ENCODE measurements at places on chromosomes 6 and 20.

DNA sequence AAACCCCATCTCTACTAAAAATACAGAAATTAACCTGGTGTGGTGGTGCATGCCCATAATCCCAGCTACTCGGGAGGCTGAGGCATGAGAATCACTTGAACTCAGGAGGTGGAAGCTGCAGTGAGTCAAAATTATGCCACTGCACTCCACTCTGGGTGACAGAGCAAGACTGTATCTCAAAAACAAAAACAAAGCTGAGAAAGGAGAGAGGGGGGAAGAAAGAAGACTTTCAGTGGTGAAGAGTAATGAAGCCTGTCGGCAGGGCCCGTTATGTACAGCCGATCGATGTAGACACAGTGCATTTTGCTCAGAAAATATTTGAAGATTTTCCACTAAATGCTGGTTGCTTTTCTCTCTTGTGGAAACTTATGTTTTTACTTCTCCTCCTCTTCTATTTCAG is 13.8 kb downstream of the VAPB start:
- no peak for DNase-seq

GRCh38 chr6:118746825-118747174 is 95.4 kb upstream of the CEP85L start:
- DNase-seq = no peak

- DNase-seq = no peak
Observed at GRCh38 chr6:53628354-53629119, 37.0 kb downstream of the KLHL31 start.

DNA sequence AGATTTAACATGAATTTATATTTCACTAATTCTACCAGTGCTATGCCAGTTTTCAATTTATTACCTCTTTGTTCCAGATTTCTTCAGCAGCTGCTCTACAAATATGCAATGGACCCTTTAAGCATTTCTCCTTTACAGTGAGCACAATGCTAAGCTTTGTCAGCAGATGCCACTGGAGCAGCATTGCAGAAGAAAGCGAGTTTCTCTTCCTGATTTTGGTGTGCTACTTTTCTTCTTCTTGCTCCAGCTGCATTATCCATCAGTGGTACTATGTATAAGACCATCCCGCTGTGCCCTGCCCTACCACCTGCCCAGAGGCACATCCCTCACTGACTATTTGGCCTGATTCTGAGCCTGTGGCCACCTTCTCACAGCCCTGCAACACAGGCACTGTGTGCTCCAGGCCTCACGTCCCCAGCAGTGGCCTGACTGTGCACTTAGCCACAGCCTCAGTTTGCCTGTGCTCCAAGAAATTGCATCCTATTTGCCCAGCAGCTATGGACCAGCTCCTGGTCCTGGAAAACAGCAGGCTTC is 84.1 kb downstream of the TNFAIP3 start:
- no peak for DNase-seq

- DNase-seq = no peak
Observed at GRCh38 chr6:98944168-98944567, 3.6 kb downstream of the FBXL4 start.

DNA sequence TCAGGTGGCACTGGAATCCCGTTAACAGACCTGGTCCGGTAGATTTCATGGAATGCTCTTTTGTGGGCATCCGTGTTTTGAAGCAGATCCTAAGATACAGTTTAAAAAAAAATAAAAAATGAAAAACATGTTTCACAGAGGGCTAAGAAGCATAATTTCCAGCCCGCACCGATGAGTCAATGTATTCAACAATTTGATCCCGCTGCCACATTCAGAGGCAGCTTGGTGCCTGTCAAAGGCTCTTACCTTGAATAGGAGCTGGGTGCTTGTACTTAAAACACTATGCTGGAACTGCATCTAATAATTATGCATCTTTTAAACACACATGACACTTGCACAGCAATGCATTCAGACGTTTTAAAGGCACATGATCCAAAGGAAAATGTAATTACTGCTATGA is 164.8 kb downstream of the SYNE1 start:
- DNase-seq = no peak

GRCh38 chr20:45109634-45110033 is 5.3 kb downstream of the WFDC5 start:
- no peak for DNase-seq

DNA sequence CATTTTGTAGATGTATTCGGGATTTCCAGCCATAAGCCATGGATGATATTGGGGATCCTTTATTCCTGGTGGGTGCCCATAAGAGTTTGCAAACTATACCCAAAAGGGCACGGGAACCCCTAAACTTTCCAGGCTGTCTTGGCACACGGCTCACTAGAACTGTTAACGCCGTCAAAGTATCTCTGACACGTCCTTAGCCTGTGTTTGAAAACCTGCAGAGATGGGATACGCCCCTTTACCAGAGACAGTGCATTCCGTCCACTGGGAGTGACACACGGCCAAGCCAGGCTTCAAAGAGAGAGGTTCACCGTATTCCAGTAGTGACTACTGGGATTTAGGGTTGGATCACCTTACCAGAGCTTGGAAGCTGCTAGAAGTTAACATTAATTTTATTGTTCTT is 95.0 kb downstream of the THBS2 start:
- no peak for DNase-seq

DNA sequence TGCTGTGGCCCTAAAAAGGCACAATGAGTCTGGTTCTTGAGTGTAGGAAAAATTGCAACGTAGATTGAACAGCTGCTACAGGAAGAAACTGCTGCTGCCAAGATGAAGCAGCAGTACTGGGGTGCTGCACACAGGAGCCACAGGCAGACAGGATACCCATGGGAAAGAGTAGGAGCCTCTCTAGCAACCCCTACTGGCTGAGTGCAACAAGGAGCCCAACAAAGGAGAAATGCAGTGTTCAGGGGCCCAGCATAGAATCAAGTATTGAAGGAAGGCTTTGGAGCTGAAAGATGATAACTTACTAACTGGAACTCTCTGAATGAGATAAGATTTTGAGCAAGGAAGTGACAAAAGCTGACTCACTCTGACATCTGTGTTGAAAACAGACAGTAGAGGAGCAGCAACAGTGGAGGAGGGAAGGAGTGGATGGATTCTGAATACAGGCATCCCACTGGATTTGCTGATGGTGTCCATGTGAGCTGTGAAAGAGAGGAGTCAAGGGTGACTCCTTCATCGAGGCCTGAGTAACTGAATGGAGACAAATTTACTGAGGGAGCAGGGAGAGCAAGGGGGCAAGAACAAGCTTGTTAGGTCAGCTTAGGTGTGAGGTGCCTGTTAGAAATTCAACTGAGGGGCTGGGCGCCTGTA is 534.7 kb upstream of the JARID2 start:
- DNase-seq = no peak

DNA sequence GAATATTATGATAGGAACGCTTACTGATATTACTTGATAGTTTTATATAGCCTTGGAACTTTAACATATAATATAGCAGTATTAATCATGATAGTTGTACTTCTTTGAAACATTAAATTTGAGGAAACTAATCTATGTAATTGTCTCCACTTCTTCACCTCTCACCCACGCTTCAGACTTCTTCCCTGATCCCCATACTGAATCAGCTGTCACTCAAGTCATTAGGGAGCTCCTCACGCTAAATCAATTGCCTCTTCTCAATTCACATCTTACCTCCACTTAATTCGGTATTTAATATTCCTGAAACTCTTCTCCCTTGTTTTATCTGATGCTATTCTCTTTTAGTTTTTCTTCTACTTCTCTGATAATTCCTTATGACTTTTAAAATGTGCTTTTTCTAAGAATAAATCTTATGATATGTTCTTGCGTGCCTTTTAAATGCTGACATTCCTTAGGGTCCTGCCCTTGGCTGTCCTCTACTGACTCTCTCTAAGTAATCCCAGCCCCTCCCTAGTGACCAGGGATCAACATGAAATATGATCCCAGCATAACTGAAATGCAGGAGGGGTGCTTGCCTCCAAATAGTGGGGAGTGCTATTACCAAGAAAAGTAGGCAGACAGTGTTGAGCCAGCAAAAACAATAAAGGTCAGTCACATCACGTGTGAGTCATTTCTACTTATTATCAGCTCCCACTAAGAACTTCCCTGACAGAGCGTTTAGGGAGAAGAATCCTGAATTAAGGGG is 9.9 kb downstream of the ANKRD66 start:
- no peak for DNase-seq

GRCh38 chr20:44424039-44424495 is 51.6 kb upstream of the TTPAL start:
- peak; percentile 43 for DNase-seq

GRCh38 chr6:4402477-4402976 is 267.2 kb upstream of the ECI2 start:
- DNase-seq = no peak

DNA sequence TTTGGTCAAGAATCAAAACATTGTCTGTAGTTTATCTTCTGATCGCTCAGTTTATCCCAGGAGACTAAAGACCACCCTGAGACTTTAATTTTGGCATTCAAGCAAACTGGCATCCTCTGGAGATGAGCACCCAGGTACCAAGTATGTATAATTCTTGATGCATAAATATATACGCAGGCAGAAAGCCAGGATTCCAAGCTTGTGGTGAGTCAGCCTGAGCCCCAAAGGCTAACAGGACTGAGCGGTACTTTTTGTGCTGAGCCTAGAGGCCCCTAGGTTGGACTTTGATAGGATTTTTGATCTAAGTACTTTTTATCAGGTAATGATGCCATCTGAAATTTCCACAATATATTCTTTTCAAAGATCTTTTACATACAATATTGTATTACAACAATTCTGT is 301.3 kb downstream of the TFAP2B start:
- DNase-seq = no peak

GRCh38 chr20:46111028-46111835 is 6.9 kb upstream of the CD40 start:
- DNase-seq = peak; percentile 54

DNA sequence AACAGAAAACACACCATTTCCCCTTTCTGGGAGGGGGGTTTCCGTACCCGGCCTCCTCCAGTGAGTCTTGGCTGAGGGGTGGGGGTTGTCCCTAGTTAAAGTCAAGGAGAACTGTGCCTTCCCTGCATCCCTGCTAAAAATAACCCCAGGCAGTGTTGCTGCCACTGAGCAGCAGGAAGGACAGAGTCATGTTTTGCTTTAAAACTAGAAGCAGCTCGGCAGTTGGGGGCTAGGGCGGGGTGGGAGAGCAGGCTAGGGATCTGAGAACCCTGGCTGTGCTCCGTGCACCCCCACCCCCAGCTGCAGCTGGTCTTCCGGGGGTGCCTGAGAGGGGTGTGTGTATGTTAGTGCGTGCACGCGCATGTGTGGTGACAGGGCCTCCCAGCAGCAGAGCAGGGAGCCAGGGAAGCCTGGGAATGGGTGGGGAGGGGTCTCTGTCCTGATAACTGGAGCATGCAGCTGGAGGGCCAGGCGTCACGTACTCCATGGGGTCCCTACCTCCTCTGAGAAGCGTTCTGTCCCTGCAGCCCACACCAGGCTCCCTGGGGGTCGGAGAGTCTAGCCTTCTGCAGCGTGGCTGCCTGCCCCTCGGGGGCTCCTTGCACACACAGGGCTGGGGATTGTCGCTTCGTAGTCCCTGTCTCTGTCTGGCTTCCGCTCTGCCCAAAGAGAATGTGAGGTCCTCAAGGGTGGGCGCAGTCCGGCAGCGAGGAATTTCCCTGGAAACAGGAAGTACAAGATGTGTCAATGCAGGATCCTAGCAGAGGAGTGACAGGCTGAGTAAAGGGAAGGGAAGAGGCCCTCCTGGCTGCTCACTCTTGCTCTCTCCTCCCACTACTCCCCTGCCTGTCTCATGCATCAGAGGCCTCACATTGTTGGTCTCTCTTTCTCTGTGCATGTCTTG is 16.8 kb upstream of the ARMC12 start:
- DNase-seq = no peak

- no peak for DNase-seq
Observed at GRCh38 chr20:21389368-21389767, 8.0 kb downstream of the NKX2-4 start.

GRCh38 chr6:148364056-148364824 is 21.6 kb downstream of the SASH1 start:
- no peak for DNase-seq

DNA sequence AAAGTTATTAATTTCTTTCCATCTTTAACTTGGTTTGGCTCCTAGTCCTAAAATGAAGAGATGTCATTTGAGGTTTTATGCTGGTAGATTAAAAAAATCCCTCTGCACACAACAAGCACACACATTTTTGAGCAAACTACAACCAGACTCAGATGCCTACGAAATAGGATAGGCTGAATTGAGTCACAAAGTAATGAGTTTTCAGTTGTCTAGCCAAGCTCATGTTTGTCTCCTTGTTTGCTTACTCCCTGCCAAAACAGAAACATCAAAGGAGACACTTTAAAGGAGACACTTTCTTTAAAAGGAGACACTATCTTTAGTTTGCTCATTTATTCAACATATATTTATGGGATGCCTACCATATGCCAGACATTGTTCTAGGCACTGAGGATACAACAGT is 56.2 kb downstream of the TPBG start:
- DNase-seq = no peak

DNA sequence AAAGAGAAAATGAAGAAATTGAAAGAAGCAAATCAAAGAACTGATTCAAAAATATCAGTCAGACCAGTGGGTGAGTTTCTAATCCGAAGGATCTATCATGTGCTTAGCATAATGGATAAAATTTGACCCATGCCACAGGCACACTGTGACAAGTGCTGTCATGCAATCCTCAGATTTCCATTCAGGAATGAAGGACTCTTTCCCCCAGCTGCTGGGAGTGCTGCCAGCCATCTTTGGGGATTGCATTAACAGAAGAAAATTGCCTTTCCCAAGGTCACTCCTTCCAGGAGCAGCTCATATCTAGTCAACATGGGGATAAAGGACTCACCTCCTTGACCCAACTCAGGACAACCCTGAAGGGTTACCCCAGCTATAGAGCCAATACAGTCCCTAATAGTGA is 316.7 kb upstream of the TBX18 start:
- no peak for DNase-seq

- DNase-seq = no peak
Observed at GRCh38 chr6:146056506-146056905, 27.6 kb downstream of the GRM1 start.

DNA sequence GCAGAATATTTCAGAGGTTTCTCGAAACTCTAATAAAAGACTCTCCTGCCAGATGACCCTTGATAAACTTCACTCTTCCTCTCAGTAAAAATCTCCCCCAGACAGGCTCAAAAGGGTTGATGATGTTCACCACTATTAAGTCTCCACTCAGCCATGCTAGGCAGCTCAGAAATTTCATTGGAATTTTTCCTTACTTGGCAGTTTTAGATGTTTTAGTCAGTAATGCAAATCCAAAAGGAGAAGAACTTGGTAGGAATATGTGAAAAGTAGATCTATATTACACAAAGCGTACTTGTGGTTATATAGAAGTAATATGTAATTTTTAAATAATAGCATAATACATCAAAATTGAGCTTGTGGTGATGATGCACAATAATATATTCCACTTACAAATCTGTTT is 333.0 kb downstream of the PHF3 start:
- DNase-seq = no peak
